ENCODE measurements at places on chromosomes 11 and 22.

GRCh38 chr11:871472-871871, 28.8 kb downstream of the TSPAN4 start:
- no peak for DNase-seq

DNA sequence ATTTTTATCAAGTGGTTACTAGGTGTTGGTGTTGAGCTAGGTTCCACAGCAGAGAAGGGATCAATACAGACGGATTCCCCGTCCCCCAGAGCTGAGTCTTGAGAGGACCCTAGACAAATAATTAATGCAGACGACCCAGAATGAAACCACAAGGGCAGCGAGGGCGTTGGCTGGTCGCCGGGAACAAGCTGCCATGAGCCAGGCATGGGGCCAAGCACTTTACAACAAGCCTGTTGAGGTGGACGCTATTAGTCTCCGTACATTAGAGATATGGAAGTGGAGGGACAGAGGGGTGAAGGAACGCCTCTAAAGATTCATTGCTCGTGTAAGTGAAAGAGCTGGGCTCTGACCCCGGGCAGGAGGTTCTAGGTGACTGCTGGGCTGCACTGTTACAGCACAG, 77.1 kb upstream of the EIF3D start:
- no peak for DNase-seq

DNA sequence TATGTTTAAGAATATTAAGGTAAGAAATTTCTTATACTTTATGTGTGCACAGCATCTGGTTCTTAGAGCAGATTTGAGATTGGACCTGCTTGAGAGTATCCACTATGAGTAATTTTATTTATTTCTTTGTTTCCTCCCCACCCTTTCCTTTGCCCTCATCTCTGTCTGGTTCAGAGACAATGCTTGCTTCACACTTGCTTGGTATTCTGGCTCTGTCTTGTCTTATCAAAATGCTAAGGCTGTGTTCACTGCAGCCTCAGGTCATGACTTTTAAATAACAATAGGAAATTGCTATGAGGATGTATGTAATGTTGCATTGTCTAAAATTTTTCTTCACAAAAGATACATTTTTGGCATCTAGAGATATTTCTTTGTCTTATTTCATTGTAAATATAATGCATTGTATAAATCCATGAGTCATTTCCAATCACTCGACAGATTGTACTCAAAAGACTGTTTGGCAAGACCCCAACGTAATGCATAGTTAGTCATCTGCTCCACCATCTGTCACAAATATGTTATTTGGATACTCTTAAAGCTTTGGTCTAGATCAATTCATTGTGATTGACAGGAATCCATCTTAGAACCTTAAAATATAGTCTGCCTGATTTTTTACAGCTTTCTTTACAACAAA, 395.7 kb downstream of the AASDHPPT start:
- DNase-seq = no peak

DNA sequence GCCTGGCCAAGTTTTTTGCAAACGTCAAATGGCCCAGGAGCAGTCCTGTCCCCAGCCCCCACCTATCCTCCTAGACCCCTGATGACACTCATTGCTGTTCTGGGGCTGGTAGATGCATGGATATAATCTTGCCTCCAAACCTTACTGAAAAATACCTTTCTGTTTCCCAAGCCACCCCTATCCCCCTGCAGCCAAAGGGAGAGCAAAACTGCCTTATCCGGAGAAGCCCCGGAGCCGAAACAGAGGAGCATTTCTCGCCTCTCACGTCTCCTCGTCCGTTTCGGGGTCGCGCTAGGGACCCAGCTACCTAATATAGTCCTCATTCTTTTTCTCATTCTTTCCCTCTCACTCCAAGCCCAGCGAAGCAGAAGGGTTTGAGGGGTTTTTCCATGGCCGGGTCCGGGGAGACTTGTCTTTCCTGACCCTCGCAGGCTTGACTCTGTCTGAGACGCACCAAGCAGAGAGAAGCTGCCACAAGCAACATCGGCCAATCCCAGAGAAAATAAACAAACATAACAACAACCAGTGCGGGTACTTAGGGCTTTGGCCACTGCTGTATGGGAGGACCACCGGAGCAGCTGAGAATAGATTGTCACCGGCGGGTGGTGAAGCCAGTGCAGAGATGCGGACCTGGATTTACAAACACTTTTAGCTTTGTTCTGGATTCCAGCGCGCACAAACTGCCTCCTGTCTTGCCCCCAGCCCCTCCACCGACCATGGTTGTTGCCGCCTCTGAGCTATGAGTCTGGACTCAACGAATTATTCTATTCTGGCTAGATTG, 1.6 kb downstream of the BSX start:
- no peak for DNase-seq

- no peak for DNase-seq
These were observed 51.5 kb downstream of the IRAG1 start for GRCh38 chr11:10641912-10642697.

- DNase-seq = no peak
These were observed 64.6 kb downstream of the LINC01488 start for GRCh38 chr11:69545976-69546617.

GRCh38 chr22:19974935-19975706, 33.5 kb upstream of the TXNRD2 start:
- no peak for DNase-seq

- no peak for DNase-seq
These were observed 35.4 kb upstream of the NRIP3 start for GRCh38 chr11:9039198-9039597.

DNA sequence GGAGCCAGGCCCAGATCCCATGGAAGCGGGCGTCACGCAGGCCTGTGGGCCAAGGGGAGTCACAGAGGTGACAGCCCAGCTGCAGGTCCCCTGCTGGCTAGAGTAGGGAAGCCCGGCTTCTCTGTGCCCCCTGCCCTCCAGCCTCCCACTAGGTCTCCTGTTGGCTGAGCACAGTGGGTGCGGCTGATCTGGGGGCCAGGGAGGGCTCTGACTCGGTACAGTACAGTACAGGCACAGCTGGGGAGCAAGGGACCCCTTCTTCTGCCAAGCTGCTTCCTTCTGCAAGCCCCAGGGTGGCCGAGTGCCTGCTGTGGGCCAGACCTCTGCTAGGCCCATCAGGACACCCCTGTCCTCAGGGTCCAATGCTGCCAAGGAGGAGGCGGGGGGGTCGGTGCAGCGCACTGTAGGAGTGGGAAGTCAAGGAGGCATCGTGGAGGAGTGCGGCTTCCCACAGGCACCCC, 10.1 kb downstream of the SUSD2 start:
- no peak for DNase-seq

All from stimulated activated CD4-positive, alpha-beta T cell treated with anti-CD3 and anti-CD28 coated beads, Interleukin-2, amount 100 ng/mL, for 4 hours (primary cell).